ENCODE measurements at places on chromosomes 1 and 21. TPM values are rescaled to one million over a fixed set of nuclear protein-coding genes. Genes with fewer than 3 reads are reported as not detected.

FAM72B gene
- 0.15 TPM for polyA plus RNA-seq

RXFP4 gene
- 0.29 TPM for polyA plus RNA-seq

CASQ1 gene
- not detected for polyA plus RNA-seq

PLA2G2F gene
- not detected for polyA plus RNA-seq

LCE3E gene
- not detected for polyA plus RNA-seq

CDK18 gene
- 0.43 TPM for polyA plus RNA-seq

PPM1J gene
- polyA plus RNA-seq: not detected

LRRC38 gene
- not detected for polyA plus RNA-seq

AMPD1 gene
- not detected for polyA plus RNA-seq

SMCP gene
- not detected for polyA plus RNA-seq

MROH7 gene
- polyA plus RNA-seq: not detected

RBBP5 gene
- polyA plus RNA-seq: 20.8 TPM

VTCN1 gene
- not detected for polyA plus RNA-seq

CFHR4 gene
- polyA plus RNA-seq: not detected

CD2 gene
- 440 TPM for polyA plus RNA-seq

EXOSC10 gene
- 46.4 TPM for polyA plus RNA-seq
